ENCODE measurements at places on chromosomes 4 and X.

GRCh38 chr4:76758290-76758882, 139.6 kb downstream of the SOWAHB start:
- DNase-seq: no peak

GRCh38 chr4:86554646-86555045, 39.5 kb upstream of the PTPN13 start:
- no peak for DNase-seq

GRCh38 chr4:29453303-29453820, 1266.8 kb upstream of the PCDH7 start:
- no peak for DNase-seq

- DNase-seq: no peak
Observed at GRCh38 chrX:41258871-41259270, 75.1 kb upstream of the DDX3X start.

GRCh38 chrX:10949541-10949940, 161.6 kb upstream of the HCCS start:
- DNase-seq: no peak

- no peak for DNase-seq
Observed at GRCh38 chr4:10182446-10183424, 66.1 kb upstream of the WDR1 start.

- DNase-seq: no peak
Observed at GRCh38 chr4:81971061-81971460, 402.7 kb downstream of the HNRNPD start.

- no peak for DNase-seq
Observed at GRCh38 chrX:107748506-107748905, 27.1 kb downstream of the TSC22D3 start.

DNA sequence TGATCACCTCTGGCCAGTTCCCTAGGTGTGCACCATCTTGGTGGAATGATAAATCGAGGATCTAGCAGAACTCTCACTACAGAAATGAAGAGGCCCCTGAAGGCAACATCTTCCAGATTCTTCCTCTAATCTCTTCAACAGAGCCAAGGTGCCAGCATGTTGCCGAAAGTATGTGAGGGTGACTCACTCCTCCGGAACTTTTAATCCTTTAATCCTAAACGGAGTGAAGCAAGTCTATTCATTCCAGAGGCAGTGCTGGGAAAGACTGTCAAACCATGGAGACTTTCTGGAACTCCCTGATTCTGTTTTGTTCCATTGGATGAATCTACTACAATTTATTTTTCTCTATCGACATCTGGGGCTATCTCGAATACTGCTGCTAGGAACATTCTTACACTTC, 68.7 kb downstream of the SUPT20HL2 start:
- no peak for DNase-seq

DNA sequence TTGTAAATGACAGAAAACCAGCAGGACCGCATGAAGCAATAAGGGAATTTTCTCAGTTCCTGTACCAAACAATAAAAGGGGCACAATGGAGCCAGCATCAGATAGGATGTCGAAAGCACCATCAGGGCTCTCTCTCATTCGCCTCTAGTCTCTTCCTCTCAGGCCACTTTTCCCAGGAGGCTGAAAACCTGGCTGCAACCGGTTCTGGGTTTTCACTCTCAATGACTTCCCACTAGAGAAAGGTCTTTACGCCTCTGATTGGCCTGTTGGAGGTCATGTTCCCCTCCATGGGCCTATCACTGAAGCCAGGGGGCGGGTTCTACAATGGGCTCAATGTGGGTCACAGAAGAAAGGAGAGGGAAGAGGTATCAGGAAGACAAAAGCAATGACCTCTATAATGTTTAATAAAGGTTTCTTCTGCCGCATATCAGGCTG, 29.3 kb downstream of the ZNF827 start:
- no peak for DNase-seq

GRCh38 chrX:133776072-133776471, 209.3 kb downstream of the GPC3 start:
- peak; percentile 8 for DNase-seq

DNA sequence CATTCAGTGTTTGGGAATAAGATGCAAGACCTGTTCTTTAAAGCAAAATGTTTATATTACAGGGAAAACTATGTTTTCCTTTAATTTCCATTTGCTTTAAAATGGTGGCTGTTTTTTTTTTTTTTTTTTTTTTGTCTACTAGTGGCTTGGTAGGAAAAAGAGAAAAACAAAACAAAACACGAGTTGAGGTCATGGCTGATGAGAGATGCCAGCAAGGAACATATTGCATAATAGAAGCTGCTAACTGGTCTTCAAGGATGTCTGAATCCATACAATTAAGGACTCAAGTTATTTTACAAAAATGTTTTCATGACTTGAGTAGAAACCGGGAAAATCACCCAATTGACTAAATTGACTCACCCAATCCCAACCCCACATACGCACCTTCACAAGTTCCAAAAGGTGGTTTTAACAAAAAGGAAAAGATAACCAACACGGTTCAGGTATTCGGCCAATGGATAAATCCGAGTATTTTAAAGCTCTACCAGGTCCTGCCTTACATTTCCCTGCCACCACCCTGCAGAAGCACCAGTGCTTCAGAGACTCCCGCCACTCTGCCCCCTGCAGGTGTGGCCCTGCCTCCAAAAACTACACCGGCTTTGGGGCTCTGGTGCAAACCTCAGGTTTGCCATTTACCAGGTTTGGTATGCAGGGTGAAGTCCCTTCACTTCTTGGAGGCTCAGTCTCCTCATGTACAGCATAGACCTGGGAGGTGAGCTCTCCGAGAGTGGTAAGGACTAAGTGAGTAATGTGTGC, 27.1 kb downstream of the PIR start:
- no peak for DNase-seq

DNA sequence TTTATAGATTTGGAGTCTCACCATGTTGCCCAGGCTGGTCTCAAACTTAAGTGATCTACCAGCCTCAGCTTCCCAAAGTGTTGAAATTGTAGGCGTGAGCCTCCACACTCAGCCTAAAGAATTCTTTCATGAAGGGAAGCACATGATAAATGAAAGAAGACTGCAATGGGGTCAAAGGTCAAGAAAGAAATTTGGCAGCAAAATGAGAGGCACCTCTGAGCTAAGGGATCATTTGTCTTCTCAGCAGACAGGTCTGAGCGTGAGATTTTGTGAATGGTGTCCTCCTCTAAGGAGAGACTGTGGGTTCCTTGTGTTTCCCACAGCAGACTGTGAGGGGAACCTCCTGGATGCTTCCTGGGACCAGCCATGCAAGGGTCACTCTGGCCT, 57.5 kb upstream of the EGFL6 start:
- no peak for DNase-seq

DNA sequence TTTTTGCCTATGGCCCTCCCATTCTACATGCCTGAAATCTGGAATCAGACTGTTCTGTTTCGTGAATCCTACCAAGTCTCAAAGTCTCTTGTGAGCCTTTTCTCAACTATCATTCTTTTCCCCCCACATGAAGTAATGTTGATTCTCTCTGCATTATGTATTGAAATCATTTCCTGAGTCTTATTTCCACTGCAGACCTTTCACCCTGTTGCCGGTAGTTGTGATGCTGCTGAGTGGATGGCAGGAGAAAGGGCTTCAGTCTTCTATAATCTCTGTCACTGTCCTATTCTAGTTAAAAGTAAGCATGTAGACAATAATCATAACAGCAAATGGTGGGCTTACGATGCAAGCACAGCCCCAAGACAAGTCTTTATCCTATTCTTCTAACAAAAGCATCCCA, 75.0 kb downstream of the TBC1D9 start:
- no peak for DNase-seq

DNA sequence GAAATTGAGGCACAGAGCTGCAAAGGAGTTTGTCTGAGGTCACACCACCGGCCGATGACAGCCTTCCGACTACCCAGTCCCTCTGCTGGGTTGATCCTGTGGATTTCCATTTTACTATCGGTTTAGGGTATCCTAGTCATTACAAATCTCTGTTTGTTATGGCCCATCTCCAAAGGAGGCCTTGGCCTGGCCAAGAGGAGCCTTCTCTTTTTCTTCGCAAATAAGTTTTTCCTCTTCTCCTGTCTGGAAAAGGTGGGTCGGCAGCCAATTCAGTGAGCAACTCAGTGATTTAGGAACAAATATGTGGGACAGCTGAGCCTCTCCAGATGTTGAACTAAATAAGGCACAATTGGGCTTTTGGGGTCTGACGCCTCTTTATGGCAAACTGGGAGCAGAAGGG, 169.2 kb upstream of the RBPJ start:
- DNase-seq: no peak

DNA sequence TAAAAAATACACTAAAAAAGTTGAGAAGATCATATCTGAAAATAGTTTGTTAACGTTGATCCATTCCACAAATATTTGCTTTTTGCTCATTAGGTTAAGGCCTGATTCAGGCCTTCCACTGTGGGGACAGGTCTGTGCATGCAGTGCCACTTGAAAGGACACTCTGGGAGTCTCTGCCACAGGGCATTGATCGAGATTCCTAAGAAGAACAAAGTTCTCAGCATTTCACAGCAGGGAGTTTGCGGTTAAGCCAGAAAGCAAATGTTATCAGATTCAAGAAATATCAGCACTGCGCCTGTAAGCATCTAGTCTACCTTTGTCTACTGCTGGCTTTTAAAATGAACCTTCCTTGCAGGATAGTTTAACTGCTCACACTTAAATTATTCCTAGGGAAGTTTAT, 62.2 kb upstream of the TNIP3 start:
- DNase-seq: no peak

- DNase-seq: no peak
Observed at GRCh38 chr4:128403586-128403985, 116.0 kb upstream of the PGRMC2 start.
